ENCODE measurements at places on chromosomes 6 and 20.

GRCh38 chr6:134217105-134217797 lies 100.7 kb downstream of the SGK1 start:
- DNase-seq, result no peak

DNA sequence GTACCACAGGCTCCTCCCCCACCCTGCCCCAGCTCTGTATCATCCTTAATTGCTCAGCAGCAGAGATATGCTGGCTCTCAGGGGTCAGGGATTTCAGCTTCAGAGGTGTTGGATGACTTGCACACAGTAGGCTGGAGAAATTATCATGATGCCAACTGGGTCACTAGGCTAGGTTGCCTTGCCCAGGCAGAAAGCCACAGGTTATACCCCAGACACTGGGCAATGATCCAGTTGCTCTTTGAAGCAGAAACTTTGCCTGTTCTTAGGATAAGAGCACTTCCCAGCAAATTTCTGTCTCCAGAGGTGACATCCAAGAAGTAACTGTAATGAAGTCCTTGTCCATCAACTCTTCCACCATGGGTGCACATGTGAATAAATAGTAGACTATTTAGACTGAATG lies 38.3 kb upstream of the SCML4 start:
- no peak for DNase-seq

- DNase-seq, result no peak
Observed at GRCh38 chr20:60652615-60653014, 599.4 kb upstream of the CDH4 start.

DNA sequence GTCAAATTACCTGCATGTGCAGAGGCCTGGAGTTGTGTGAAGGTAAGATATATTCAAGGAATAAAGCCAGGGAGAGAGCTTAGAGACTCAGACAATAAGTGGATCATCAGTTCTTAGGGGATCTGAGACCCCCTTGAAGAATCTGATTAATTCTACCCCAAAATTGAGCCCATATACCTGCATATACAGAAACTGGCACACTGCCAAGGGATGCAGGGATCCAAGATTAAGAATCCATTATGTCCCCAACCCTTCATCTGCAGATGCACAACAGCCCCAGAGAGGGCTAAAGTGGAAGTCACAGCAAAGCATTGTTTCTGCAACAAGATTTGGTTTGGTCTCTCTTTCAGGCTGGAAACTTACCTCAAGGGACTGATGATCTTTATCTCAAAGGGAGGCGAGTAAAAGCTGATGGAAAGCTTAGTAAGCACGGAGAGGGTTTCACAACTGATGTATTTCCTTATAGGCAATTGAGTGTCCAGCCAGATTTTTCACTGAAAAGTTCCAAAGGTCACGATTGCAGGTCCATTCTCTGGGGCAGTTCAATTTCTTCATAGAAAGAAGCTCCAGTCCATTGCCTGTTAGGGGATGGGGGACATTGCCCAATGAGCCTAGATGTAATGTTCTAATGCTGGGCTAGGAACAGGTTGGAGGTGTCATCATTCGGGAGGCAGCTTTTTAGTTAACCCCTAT lies 20.9 kb upstream of the STK35 start:
- DNase-seq, result no peak

DNA sequence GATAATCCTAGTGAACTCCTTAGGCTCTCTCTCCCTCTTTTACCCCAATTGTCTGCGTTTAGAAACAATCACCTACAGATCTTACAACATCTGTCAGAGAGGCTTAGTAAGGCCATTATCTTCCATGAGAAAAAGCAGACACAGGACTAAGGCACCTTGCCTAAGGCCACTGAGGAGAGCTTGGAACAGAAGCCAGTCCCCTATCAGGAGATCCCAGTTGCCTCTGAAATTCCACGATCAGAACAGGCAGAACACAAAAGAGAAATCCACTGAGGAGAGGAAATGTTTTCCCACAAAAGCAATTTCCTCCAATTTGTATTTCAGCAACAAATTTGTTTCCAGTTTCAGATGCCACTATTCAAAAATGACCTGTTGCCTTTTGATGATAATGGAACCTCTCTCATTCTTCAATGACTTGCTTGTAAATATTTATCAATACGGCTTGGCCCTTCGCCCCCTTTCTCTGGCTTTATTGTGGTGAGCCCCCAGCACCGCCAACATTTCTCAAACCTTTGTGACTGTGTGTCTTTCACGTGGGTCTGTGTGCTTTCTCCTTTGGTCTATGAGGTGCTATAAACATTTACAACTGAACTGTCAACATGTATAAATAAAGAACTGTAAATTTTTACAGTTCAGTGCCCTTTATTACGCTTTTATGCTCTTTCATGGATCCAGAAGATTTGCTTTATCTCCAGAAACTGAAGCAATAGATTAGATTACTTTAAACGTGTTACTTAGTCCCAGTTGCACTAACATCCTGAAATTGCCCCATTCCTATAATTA lies 187.8 kb upstream of the PHACTR1 start:
- DNase-seq, result no peak
